ENCODE measurements at places on chromosomes 1 and 21.

DNA sequence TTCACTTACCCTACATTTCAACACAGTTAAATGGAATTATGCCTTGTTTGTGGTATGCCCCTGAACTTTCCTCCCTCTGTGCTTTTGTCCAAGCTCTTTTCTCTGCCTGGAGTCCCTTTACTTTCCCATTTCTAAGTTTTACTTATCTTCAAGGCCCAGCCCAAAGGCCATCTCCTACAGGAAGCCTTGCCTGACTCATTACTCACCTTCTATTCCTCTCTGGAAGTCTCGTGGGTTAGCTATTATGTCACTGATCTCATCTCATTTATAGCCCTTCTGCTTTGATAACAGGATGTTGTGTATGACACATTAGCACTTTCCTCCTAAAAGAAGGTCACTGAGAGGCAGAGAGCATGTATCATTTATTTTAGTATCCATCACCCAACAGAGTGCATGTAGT lies 78.8 kb upstream of the CD1D start:
- DNase-seq = no peak

DNA sequence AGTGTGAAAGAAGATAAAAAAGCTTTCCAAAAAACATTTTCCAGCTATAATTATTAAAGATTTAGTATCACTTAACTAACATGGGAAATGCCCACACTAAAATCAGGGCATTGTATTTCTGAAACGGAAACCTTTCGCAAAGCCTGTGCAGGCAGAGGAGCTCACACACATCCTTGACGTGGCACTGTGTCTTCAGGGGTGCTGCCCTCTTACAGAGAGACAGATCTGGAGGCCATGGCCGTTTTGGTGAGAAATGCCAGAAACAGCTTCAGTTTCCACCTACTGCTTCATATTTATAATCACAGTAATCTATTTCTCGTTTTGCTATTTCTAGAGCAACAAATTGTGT lies 26.7 kb downstream of the ATP1B1 start:
- DNase-seq = no peak

DNA sequence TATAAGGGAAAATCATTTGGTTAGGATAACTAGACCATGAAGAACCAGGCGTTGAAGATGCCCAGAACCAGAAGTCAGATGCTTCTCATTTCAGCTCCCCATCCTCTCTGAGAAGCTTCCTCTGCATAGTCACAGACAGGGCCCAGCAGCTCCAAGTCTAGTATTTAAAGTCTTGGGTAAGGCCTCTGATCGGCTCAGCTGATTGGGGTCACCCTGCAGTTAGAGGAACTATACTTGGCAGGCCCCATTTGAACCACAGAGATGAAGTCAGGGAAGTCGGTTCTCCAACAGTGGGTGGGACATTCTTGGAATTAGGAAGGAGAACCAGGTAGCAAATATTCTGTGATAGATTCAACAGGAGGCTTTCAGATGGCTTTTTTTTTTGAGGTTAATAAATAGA lies 48.3 kb downstream of the SLC22A15 start:
- DNase-seq = no peak

- DNase-seq = peak; percentile 83
Measured at GRCh38 chr1:8004803-8005573, 21.1 kb downstream of the ERRFI1 start.

DNA sequence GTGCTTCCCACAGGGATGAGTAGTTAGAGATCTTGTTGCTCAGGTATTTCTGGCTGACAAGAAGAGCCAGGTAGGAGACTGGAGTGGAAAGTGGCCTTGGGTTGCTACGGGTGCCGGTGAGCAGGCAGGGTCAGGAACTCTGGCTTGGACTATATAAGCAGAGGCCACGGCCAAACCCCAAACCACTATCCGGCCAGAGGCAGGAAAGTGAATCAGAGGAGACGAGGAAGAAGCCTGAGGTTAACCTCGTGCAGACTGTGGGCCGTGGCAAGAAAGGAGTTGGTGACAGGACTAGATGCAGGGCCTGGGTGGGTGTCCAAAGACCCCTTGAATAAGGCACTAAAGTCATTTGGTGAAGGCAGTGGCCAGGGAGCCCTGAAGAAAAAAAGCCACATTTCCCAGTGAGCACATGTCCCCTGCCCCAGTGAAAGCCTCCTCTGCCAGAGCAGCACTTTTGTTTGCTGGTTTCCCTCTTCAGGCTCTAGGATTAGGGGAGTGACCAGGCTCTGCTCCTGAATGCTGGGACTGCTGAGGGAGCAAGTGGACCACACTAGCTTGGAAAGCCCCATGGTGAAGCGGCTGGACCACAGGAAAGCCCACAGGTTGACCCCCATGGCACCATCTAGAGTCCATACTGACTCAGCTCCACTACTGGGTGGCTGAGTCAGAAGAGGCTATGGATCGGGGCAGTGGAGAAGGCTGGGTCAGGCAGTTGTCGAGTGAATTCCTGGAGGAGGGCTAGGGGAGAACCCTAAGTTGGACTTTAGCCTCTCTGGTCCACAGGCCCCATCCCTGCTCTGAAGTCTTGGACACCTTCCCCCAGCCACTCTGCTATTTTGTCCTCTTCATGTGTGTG lies 23.4 kb downstream of the CSF1 start:
- no peak for DNase-seq

- DNase-seq = no peak
Measured at GRCh38 chr1:167522246-167522645, 3.9 kb upstream of the CD247 start.

DNA sequence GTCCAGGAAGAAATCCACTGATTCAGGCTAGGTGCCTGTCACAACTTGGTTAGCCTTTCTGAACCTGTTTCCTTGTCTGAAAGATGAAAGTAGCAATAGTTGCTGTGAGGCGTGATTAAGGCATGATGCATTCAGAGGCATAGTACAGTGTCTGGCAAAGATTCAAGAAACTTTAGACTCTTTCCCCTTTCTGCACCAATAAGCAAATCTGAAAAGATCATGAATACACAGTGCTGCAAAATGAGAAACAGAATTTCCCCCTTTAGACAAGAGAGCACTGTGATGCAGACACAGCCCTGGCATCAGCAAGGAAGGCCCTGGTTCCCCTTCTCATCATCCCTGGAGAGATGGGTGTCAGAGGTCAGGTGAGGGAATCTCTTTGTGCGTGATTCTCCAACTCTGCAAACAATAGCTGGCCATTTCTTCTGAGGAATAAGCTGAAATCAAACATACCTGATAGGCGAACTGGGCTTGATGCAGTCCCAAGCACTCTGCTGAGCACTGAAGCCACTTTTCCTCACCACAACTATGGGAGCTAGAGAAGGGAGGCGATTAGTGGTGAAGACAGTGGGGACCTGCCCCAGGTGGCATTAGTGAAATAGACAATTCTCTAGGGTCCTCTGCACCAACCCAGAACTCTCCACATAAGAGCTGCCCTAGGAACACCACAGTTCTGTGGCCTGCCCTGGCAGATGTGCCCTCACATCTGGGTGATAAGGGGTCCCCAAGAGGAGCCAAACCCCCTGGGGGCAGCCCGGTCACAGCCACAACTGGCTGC lies 41.7 kb downstream of the ITPKB start:
- DNase-seq = no peak

GRCh38 chr1:167136191-167136614 lies 42.3 kb downstream of the STYXL2 start:
- DNase-seq = no peak
